ENCODE measurements at places on chromosomes 6 and 20. TPM values are rescaled to one million over a fixed set of nuclear protein-coding genes. Genes with fewer than 3 reads are reported as not detected.
A peak's percentile ranks its signal among the peaks of the same experiment; 100 is the strongest.

DNA sequence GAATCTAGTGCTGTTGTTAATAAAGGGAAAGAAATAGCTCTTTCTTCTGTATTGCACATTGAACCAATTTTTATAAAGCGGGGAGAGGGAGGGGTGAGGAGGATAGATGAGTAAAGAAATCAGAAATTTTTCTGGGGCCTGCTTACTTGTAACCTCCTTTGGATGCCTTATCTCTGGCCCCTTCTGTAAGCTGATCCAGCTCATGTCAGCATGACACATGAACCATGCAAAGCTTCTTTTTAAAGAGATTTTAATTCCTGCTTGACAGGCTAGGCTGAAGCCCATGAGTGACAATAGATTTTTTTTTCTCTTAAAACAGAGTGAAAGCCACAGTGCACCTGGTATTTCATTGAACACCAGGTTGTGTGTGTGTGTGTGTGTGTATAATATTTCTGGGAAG lies 325.3 kb downstream of the PRL start:
- DNase-seq = no peak

DNA sequence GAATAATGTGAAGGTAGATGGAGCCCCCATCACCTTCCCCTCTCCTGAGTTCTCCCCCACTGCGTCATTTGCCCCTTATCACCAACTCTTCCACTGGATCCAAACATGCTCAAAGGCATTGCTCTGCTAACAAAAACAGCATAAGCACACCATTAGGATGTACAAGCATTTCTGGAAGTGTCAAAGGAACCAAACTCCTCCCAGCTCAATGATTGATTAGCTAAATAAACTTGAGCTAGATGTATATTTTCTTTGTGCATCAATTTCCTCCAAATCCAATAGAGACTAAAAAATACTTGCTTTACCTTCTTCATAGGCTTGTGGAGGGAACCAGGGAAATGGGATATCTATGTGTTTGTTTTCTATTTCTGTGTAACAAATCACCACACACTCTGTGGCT lies 248.4 kb upstream of the JARID2 start:
- no peak for DNase-seq

Gene MOXD1
- total RNA-seq = 30.8 TPM

Gene OR5V1
- total RNA-seq = not detected

DNA sequence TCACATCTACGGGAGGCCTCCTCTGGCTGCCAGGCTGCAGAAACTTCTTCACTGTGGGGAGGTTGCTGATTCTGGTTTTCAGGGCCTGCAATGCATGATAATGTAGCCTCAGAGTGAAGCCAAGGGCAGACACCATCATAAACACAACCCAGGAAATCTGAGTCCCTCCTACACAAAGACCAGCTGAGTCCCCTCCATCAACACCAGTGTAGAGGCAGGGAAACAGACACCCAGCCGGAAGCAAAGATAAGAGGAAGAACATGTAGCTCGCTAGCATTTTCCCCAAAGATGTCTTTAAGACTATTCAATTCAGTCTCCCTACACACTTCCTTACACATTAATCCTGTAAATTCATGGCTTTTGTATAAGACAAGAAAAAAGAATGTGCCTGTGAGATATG lies 23.6 kb downstream of the GSTA2 start:
- DNase-seq = no peak

- DNase-seq = no peak
Measured at GRCh38 chr6:23213651-23214050, 644.3 kb downstream of the HDGFL1 start.

Gene COX4I2
- 14.4 TPM for total RNA-seq

Gene GNAS-AS1
- total RNA-seq = 1.9 TPM

Gene RAMACL
- 7.8 TPM for total RNA-seq

Gene ADTRP
- 8.0 TPM for total RNA-seq

Gene PRR3
- 10.9 TPM for total RNA-seq

GRCh38 chr6:15638373-15638772 lies 24.5 kb downstream of the DTNBP1 start:
- DNase-seq = no peak

Gene BIRC7
- total RNA-seq = 0.71 TPM

- no peak for DNase-seq
Measured at GRCh38 chr6:23145781-23146180, 576.4 kb downstream of the HDGFL1 start.

GRCh38 chr6:151537556-151537955 lies 43.7 kb downstream of the CCDC170 start:
- DNase-seq = no peak

DNA sequence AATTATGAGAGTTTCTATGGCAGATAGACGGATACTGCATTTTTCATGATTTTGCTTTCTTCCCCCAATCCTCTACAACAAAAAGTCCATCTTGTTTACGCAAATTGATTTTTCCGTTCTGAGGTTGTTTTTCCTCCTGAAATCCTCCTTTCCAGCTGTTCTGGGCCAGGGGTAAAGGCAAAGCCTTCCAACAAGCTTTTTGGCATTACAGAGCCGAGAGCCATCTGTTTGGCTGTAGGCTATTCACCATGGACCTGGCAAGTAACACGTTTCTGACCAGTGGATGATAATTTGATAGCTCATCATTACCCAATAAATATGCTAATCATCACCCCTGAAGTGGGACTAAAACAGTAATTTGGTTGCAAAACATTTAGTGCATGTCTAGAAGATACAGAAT lies 226.5 kb downstream of the CBLN4 start:
- DNase-seq = no peak

DNA sequence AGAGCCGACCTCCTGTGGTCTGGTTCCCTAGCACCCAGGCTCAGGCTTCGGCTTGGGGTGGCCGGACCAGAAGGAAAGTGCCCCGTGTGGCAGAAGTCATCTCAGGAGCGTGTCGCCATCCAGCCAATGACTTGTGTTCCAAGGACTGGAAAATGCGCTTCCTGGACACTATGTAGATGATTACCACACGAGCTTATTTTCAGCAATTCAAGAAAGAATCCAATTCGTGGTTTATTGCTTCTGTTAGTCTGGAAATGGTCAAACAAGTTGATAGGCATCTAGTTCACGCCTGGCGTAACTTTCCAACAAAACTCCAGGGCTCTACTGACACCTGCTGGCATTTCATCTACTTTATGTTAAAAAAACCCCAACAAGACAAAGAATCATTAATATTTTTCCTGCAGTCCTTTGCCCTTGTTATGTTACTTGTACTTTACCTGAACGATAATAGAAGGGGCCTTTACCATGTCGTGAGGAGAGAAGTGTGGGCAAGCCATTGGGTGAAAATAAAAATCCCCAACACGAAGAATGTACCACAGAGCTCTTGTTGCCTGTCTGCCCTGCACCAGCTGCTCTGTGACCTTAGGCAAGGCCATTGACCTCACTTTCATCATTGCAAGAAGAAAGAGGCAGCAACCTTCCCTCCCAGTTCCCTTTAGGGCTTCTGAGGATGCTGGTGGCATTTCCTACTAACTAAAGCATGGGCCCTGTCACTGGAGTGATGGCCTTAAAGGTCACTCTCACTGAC lies 154.7 kb upstream of the LAMP5 start:
- peak; percentile 83 for DNase-seq

DNA sequence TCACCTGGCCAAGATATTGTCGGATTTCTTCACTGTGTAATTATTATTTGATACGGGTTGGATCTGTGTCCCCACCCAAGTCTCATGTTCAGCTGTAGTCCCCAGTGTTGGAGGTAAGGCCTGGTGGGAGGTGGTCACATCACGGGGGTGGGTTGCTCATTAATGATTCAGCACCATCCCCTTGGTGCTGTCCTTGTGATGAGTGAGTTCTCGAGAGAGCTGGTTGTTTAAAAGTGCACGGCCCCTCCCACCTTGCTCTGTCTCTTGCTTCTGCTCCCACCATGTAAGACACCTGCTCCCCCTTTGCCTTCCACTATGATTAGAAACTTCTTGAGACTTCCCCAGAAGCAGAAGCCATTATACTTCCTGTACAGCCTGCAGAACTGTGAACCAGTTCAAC lies 173.9 kb upstream of the PMEPA1 start:
- DNase-seq = no peak

DNA sequence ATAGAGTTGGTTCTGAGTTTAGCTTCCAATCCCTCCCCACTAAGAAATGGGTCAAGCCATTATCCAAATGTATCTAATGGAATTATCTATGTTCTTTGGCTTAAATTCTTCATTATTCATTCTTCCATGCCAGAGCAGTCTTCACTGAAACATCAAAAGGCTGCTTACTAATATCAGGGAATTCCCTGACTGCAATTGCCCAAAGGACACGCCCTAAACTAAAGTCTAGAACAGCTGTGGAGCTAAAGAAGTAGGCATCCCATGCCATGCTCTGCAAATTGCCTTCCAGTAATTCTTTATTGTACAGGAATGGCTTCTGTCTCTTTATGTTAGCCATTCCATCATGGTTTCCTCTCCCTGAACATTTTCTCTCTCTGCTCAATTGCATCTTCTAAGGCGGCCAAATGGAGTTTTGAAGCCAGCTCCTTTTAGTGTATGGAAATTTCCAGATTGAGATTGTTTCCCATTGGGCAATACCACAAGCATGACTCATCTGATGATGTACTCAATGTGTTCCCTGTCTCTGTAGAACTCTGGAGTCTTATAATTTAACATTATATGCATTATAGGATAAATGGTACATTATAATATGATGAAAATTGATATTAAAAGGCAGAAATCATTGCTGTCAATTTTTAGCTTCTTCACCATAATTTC lies 28.8 kb upstream of the TSHZ2 start:
- no peak for DNase-seq

Gene FAM8A1
- total RNA-seq = 21.9 TPM

Gene RIPPLY2
- not detected for total RNA-seq

DNA sequence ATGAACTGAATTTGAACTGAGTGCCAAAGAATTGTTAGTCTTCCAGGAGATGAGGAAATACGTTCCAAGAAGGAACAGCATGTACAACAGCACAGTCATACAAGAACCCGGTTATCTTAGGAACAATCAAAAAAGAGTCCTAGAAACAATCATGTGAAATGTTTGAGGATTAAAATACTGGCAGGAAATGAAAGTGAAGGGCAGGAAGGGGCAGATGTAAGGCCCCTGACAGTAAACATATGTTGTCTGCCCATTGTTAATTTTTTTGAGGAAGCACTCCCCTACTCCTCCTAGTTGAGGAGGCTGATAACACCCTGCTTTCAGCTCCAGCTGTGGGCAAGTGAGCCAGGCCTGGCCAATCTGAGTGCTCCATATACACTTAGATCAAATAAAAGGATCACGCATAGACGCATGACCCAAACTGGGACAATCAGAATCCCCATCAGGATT lies 220.9 kb downstream of the HACE1 start:
- DNase-seq = peak; percentile 69

GRCh38 chr6:112906726-112907125 lies 559.6 kb downstream of the RFPL4B start:
- DNase-seq = peak; percentile 15

DNA sequence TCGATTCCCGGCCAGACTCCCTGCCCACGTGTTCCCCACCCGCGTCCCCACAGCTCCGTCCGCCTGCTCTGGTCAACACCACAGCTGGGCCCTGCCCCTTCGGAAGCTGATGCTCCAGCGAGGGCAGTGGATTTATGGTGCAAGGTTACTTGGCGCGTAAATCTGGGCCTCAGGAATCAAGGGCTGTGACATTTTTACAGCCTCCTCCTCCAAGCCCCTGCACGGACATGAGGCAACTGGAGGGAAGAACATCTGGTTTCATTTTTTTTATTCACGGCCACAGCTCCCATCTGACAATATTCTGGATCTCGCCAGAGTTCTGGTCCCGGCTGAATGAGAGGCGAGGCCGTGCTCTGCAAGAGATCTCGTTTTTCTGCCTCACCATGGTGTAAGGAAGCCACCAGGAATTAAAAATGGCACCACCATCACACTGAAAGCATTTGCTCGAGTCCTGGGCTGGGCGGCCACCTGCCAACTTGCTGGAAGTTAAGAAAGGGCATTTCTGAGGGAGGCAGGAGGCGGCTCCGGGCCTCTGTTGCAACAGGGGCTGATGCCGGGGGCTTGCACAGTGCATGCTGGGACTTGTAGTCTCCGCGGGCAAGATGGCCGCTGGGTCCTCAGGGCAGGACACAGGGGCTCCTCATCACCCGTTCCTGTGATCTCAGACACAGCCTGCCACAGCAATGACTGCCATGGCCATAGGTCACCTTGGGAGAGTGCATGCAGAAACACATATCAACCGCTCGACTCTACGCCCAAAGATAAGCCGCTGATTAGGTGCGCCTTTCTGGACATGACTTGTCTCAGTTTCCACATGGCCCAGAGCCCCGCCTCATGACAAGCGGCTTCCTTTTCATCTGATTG lies 148.5 kb downstream of the LY86 start:
- peak; percentile 64 for DNase-seq

GRCh38 chr20:59908855-59909254 lies 24.6 kb downstream of the SYCP2 start:
- DNase-seq = no peak

DNA sequence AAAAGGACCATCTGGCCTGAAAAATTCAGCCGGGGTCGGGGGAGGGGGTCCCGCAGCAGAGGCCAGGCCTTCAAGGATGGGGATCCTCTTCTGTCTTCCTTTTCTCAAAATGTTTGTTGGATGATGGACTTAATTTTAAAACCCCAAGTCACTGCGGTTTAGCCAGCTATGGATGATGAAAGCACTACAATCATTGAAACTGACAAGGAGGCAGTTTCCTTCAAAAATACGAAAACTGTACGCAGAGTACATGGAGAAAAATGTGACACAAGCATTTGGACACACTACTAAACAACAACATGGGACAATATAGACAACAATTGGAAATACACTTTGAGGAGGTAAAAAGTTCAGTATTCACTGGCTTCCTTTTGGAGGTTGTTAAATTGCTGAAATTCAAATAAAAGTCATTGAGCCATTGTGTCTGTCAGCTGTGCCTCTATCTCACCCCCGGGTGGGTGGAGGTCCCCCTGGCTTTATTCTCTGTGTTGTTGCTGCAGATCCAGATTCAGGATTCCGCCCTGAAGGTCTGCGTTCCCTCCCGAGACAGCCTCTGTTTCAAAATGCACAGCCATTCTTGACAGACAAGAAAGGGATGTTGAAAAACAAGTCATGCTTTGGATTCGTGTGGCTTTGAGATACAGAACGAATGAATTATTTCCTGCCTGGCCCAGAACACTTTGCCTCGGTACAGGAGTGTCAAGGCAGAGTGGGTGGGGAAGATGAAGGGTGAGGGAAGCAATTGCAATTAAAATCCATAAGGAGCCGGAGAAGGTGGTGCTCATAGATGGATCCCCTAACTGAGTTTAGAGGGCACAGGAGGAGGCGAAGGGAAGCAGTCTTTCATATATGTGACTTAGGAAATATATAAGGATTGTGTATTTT lies 118.2 kb downstream of the TTLL2 start:
- DNase-seq = no peak

DNA sequence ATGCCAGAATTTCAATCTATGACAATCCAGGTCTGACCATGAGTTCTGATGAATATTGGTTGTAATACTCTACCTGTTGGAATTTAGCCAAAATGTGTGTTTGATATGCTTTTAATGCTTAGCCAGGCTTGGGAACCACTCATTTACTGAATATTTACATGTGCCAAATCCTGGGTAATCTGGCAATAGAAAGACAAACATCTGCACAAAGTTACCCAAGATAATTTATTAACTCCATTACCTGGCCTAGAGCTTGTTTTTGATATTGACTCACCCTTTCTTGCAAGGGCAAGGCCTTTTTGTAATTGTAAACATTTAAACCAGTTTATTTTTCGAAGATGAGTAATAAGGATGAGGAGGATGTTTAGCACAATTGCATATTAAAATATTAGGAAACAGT lies 13.5 kb upstream of the CD2AP start:
- DNase-seq = no peak
